ENCODE measurements at places on chromosomes 1 and 21.

GRCh38 chr1:59604191-59604590 lies 210.6 kb upstream of the HOOK1 start:
- no peak for DNase-seq

DNA sequence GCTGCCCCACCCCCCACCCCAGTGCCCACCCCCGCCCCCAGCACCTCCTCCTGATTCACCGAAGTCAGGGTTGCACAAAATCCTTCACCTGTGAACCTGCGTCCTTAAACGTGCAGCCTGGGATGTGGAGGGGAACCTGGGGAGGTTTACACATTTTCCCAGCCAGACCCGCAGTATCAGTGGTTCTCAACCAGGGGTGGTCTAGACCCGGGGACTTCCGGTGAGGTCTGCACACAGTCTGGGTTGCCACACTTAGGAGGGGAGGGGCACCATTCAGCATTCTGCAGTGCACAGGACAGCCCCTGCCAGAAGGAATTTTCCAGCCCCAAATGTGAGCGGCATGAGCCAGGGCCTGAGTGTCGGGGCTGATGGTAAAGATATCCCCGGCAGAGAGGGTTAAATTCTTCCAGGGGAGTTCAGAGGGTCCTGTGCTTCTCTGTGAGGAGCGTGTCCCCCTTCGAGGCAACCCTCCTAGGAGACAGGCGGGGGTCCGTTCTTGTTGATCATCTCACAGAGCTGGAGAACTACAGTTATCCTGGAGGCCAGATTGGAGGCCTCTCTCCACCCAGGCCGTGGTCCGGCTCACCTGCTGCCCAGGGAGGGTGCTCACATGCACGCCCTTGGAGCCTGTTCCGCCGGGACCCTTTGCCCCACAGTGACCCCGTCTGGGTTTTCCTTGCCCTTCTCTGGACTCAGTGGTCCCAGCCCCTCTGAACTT lies 113.6 kb downstream of the SIK1 start:
- DNase-seq = no peak

DNA sequence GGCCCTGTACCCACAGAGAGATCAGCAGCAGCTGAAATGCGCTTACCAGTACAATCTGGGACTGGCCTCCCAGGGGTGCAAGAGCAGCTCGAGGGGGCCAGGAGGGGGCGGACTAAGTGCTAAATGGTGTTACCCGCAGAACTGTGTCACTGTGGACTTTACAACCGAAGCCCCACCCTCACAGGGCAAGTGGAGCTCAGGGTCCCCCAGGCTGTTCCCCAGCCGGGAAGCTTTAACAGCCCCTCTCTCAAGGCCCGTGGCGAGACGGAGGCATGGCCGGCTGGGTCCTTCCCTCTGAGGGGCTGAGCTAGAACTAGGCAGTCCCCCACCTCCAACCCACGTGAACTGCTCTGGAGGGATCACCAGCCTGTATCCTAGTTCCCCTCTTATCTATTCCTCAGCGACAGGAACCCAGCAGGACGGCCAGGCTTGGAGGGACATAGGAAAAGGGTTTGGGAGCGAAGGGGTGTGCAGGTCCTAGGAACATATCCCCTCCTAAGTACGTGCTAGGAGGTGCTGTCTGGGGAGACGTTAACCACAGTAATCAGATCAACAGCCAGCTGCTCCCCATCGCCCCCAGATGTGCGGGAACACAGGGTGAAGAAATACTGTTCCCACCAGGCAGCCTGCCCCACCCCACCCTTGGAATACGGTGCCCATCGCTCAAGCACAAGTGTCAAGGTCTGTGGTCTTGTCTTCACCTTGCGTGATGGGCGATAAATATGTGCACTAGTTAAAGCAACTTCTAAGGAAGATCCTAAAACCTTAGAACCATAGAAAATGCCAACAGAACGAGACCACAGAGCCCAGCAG lies 24.4 kb downstream of the ZBTB17 start:
- DNase-seq = no peak

DNA sequence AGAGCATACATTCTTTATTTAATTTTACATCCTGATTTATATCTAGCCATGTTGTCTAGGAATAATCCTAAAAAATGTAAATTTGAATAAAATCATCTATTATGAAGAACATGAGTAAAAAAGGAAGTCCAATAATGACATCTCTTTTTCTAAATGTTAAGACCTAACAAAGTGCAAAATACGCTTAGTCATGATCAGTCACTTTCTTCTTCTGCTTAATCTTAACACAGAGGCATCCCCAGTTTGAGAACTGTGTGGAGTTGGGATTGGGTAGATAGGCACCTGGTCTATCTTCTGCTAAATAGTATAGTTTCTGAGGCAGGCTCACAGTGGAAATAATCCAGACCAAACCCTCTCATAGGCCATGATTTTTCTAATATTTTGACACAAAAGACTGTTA lies 311.7 kb upstream of the LRRC7 start:
- no peak for DNase-seq

DNA sequence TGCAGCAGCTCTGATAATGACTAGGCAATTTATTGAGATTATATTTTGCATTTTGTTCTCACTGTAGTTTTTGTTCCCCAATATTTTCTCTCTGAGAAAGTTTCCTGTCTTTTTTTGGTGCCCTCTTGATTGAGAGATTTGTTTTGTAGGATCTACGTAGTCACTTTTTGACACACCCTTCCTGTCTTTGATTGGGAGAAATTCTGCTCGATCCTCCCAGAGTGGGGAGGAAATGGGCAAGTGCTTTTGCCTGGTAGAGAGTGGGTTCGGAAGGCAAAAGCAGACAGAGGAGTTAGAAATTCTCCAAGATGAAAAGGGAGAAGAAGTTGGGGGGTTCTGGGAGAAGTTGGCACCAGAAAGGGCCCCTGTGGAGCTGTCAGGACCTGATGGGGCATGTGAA lies 42.1 kb upstream of the SYT6 start:
- DNase-seq = no peak

GRCh38 chr1:3012456-3013291 lies 8.6 kb upstream of the ACTRT2 start:
- DNase-seq = peak; percentile 53

- no peak for DNase-seq
These were observed 497.1 kb downstream of the AGBL4 start for GRCh38 chr1:49526672-49527071.

DNA sequence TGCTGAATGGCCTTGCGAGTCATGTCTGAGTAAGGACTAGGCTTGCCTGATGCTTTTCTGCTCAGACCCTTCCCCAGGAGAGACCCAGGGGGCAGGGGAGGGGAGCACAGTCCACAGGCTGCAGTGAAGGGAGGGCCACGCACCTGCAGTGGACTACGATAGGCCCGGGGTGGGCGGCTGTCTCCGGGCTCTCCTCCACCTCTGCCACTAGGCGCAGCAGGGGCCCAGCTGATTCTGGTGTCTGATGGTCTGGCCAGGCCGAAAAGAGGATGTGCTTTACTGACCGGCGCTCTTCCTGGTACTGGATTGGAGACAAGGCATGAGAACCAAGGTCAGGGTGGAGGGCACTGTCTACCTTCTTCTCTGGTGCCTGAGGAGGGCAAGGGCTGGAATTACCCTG lies 7.9 kb upstream of the ARL8A start:
- no peak for DNase-seq

GRCh38 chr1:88867743-88868521 lies 23.4 kb downstream of the GTF2B start:
- DNase-seq = no peak

DNA sequence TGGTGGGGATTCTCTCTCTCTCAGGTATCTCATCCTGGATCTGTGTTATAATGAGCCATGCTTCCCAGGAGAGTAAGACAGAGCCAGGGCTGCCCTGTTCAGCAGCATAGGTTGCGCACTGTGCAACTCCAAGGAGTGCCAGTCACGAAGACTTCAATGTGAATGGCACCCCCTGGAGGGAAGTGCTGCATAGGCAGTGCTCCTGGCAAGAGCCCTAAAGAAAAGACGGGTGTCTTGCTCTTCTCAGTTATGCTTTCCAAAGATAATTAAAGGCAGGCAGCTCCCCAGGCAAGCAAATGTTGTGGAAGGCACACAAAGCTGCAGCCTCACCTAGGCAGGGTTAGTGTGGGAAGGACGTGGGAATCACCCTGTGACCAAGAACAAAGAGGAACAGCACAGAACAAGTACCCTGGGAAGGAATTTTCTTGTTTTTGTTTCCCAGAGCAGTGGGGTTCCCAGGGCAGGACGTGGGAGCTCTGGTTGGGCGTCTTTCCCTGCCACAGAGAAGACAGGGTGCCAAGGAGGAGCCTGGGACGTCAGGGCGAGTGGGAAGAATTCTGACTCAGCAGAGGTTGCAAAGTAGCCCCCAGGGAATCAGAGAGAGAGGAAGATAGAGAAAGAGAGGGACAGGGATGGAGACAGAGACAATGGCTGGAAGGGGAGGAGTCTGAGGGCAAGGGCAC lies 120.9 kb downstream of the KCNN3 start:
- DNase-seq = no peak

DNA sequence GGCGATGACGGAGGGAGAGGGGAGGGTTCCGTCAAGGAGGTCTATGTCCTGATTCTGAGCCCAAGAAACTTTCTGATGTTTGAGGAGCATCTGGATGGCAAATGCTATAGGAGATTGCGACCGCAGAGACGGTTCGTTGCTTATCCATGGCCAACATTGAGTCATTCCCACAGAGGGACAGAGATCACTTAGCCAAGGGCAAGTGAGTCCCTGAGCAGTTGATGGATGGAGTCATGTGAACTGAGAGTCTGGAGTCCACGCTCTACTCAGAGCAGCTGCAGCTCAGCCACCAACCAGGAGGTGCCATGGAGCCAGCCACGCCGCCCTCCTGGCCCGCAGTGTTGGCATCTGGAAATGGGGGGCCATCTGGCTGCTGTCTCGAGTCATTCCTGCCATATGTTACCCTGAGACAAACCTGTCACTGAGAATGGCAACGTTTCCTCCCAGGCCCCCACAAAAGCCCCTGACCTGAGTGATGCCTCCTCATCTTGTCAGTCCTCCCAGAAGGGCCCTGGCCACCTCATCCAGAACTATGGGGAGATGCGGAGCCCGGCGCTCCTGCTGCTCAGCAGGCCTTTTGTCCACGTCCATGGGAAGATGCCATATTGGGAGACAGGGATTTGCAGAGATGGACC lies 58.6 kb downstream of the ATP5PO start:
- no peak for DNase-seq

DNA sequence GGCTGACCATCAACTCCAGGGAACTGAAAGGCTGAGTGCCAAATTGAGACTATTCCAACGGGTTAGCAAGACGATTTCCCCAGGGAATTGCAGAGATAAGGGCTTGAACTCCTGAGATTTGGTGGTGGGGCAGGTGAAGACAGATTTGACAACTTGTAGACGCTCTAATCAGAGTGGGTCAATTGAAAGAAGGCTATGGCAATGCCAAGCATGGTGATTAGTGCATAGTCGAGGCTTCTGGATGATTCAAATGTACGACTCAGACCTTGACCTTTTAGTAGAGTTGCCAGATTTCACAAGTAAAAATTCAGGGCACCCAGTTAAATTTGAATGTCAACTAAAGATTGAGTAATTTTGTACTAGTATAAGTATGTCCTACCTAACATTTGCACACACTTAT lies 302.1 kb upstream of the SPAG17 start:
- no peak for DNase-seq

DNA sequence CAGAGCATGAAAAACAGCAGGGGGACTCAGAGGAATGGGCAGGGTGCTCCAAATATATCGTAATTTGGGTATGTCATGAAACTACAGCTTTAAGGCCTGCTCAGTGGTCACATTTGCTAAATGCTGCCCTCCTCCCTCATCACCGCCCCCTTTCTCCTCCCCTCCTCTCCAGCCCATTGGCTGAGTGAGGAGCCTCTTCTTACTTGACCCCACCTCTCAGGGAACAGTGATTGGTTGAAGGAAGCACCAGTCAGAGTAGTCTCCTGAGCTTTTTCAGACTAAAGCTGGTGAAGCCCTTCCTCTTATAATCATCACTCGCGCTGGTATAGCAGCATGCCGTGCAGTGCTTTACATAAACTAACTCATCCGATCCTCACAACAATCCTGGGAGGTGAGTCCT lies 10.0 kb upstream of the TTC39A start:
- no peak for DNase-seq

DNA sequence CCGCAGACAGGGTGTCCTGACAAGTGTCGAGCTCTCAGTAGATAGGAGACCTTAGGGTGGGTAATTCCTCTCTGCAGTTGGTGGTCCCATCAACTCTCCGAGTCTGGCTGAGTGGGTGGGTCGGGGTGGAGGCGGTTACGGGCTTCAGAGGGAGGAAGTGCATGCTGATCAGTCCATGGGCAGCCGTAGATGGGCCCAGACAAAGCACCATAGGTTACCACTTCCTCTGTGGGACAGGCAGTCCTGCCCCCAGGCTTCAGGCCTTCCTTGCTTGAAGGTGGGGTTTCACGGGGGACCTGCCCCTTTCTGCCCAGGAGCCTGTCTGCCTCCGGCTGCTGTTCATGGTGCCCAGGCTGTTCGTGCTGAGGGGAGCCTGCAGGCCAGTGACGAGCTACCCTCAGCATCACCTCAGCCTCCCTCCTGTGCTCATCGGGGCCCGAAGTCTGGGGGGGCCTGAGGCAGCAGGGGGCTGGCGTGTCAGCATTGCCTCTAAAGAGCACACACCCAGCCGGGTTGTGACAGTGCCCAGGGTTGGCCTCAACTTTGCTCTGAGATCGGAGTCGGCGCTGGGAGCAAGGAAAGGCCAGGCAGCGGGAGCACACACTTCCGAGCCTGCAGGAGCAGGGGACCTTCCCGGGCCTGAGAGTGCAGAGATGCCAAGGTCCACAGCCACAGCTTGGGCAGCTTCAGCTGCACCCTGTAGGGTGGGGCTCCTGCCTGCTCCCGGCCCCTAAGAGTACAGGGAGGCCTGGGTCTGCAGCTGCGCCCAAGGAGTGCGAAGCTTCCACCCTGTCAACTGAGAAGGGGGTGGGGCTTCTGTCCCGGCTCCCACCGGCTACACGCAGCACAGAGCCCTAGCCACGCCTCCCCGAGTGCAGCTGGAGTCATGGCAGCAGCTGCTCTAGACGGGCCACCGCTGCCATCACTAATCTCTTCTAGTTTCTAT lies 225.4 kb upstream of the NRIP1 start:
- DNase-seq = no peak

DNA sequence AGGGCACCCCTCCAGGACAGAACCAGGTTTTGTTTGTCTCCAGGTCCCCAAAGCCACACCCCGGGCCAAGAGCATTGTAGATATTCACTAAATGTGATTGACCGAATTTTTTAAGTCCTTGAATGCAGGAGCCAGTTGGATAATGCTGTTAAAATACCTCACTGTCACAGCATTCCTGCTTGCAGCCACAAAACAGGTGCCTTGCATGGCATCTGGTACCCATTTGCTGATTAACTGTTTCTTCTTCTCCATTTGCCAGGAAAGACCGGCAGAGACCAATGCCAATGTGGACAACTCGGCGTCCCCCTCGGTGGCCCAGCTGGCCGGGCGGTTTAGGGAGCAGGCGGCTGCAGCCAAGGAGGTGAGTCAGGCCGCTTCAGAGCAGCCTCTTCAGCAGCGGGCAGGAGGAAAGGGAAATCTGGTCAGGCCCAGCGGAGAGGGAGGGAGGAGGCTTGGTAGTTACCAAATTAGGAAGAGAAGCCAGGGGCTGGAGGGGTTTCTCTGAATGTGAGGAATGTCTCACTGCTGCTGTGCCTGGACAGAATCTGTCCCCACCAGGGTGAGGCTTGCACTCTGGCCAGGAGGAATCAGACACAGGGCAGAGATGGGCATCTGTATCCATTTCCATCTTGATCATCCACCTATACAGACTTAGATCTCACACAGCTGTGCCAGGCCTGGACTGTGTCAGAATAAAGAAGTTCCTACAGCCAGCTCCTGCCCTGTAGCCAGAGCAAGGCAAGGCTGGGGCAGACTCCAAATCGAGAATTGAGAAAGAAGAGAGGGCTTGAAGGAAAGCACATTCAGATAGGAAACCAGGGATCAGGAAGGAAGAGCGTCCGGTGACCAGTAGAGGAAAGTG lies 37.9 kb upstream of the MPZL1 start:
- no peak for DNase-seq
